T-helper 22 cell (primary cell): ENCODE measurements at places on chromosomes 2 and 18.

DNA sequence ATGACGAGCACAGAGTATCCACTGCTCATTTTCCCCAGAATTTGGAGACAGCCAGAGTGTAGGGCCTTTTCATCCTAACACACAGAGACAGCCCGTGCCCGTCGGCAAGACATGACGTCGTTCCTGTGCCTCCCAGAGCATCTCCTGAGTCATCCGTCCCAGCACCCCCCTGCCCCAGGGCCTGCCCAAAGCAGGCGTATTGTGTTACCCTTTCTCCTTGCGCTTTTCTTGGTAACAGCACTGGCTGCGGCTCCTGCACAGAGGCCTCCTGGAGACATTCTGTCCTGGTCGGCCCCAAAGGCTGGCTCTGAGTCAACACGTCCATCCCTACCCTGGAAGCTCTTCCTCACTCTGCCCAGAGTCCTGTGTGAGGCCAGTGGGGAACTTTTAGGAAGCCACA is 217.1 kb downstream of the KLHL29 start:
- DNase-seq: no peak

DNA sequence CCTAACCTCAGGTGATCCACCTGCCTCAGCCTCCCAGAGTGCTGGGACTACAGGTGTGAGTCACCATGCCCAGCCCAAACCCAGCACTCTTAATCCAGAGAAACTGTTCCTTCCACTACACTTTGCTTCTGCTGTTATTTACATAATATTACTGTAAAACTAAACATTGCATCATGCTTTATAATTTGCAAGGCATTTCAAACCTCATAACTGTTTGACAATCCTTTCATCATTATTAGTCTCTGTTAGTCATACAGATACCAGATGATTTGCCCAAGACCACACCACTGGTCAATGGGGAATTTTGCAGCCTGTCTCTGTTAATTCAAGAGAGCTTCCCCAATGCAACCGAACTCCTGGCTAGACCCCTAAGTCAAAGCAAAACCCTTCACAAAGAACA is 338.3 kb downstream of the ALK start:
- no peak for DNase-seq

DNA sequence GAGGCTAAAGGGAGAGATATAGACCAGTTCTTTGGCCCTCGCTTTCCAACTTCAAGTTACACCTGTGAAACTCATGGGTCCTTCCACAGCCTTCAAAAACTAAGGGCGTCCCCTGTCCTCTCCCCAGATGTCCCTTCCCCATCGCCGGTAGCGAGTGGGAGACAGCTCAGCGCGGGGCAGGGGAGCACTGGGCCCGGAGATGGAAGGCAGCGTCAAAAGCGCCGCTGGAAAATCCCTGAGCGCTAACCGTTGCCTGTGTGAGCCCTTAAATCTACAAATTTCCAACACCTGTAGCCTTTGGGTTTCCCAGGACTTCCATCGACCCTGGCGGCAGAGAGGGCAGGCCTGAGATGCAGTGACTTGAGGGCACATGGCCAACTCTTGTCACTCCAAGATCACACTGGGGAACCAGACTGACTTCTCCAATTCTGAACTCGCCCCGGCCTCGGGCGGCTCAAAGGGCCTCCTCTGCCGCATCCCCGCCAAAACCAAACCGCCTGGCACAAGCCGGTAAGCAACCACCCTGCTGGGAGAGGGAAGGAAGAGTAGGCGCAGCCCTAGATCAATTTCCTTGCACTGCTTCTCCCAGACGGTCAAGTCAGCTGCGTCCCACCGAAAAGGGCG is 879 bp upstream of the EPAS1 start:
- DNase-seq: no peak

DNA sequence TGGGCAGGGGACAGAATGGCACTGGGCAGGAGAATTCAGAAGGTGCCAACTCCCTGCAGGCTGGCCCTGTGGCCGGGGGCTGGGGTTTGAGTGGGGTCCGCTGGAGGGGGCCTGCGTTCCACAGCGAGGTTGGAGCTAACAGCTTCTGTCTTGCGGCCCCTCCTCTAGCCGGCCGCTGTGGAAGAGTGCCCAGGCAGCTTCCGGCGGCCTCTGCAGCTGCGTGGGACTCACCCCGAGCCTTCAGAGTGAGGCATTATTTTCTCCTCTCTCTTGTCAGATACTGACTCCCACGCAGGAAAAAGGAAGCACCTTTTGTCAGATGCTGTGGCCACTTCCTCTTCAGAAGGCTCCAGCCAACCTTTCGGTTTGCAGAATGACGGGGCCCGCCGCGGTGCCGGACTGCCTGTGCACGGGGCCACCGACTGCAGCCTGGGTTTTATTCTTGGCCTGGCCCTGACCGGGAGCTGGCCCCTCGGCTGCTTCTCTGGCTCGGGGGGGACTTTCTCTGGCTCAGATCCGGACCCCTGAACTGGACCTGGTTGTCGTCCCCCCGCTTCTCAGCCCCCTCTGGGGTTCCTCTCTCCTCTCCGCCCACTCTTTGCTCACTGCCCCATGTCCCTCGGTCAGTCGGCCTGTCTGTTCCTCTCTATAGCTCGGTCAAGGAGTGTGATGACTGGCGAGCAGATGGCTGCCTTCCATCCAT is 40.1 kb downstream of the ARHGAP25 start:
- DNase-seq: peak; percentile 23

DNA sequence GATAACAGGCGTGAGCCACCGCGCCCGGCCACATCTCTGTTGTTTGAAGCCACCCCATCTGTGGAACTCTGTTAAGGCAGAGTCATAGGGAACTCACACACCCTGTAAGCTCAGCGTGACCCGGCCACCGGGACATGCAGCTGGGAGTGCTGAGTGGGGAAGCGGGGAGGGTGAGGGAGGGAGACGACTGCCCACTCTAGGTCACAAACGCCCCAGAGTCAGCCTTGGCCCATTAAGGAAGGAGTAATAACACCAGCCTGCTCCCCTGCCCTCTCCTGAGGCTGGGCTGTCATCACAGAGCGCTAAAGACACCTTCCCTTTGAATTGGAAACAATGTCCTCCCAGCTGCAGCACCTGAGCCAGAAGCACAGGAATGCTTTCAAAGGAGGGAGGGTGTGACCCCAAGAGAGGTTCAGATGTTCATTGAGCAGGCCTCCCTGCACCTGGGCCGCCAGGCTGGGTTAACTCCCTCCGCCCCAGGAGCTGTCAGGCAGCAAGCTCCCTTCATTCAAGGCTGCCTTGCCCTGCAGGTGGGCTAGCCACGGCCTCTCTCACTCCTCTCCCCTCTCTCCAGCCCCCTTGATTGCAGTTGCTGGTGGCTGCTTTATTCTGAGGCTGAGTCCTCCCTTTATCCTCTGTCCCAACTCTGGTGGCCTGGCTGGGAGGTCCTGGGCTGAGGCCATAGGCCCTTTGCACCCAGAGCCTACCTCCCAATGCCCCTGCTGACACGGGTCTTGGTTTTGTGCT is 77.2 kb upstream of the HPCAL1 start:
- DNase-seq: no peak

- DNase-seq: no peak
These were observed 134.4 kb downstream of the IKZF2 start for GRCh38 chr2:213016984-213017351.

DNA sequence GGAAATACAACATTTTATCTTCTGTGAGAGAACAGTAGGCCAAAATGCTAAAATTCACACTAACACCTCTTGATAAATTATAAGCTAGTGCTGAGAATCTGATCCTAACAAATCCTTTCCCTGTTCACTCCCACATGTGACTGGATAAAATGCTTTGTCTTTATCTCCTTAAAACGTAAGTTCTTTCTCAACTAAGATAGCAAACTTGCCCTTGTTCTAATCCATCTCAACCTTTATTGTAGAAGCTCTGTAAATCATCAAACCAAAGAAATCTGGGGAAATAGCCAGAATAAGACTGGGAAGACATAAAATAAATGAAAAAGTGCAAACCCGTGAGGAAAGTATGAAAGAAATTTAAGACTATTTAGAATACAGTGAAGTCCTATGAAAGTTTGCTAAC is 1058.4 kb upstream of the ACVR2A start:
- DNase-seq: no peak

DNA sequence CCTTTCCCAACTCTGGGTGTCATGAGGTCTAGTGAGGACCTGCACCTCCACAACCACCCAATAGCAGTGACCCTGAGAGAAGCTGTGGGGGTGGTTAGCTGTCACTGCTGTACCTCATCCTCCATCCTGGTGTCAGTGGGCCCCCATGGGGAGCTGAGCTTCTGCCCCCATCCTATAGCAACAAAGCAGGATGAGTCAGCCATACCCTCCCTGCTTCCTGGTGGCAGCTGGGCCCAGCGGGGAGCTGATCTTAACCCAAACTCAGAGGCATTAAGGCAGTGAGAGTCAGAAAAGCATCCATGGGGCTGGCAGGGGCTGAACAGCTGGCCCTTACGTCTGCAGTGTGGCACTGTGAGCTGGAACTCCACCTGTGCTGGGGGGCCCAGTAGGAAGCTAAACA is 247.8 kb upstream of the HDAC4 start:
- DNase-seq: no peak

DNA sequence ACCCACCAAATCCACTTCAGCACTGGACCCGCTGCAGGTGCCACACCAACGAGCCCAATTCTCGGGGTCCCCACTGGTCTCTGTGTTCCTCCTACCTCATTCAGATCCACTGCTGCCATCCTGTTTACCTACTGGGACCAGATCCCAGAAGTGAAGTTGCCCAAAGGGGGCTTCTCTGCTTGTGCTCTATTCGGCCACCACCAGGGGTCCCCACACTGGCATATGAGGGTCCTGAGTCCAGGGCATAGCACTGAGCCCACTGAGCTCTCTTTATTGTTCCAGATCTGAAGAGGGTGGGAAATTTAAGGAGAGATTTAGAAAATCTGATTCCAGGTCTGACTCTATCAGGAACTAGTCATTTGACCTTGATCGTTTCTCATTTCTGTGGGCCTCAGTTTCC is 2.4 kb downstream of the GPR45 start:
- no peak for DNase-seq
